ENCODE measurements at places on chromosomes 11 and 22.

GRCh38 chr11:47003180-47003877, 66.8 kb downstream of the CSTPP1 start:
- DNase-seq, result no peak

DNA sequence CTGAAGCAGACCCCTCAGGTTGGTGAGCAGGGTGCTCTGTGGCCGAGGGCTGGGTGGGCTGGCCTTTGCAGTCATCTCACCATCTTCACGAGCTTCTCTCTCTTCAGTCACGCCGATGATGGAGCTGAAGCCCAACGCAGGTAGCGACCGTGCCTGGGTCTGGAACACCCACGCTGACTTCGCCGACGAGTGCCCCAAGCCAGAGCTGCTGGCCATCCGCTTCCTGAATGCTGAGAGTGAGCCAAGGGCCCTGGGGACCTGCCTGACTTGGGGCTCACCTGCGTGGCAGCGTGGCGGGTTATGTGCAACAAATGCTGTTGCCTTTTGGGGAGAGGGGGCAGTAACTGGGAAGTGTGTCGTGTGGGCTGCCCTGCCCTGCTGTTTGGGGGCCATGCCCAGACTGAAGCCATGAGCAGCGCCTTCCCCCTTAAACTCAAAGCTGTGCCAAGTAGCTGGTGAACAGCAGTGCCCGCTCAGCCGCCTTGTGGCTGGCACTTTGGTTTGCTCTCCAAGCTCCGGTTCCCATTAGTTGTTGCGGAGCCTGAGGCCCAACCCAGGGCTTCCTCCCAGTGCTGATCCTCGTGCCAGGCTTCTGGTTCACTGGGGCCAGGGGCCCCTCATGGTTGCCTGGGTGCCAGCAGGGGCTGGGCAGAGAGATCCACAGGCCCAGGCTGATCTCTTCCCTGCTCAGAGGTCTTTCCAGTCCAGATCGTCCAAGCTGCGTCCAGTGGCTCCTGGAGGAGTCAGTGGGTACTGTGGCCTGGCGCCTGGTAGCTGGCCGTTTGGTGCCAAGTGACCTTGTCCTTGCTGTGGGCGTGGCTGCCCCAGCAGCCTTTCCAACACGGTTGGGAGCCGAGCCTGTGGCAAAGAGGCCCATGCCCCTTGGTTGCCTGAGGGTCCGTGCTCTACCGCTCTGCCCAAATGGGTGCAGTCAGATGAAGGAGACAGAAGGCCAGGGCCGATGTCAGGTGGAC, 6.1 kb upstream of the ZDHHC8 start:
- no peak for DNase-seq

DNA sequence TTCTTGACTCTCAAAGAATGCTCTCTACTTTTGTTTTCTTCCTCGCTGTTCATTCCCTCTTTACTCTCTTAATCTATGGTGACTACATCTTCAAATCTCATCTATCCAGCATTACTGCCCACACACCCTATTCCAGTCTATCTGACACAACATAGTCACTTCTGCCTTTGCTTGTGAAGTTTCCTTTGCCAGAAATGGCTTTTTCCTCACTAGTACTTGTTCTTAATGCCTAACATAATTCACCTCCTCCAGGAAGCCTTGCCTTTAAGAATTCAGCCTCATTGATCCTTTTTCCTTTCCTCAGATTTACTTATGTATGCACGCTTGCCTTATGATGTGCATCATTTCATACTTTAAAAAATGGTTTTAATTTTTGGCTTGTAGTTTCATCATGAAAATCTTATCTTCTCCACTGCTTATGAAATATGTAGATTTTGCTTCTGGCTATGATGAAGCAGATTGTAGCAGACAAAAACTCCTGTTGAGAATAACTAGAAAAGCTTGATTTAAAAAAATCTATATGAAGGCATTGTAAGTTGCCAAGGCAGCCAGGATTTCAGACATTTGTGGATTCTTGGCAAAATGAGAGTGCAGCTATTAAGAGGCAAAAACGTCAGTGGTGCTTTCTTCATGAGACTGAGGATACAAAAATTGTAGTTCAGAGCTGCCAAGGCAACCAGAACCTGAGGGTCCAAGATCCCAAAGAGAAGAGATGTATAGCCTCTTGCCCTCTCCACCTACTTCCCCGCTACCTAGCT, 31.8 kb downstream of the RNF169 start:
- DNase-seq, result no peak

- no peak for DNase-seq
Observed at GRCh38 chr22:48793949-48794348, 1033.7 kb downstream of the BRD1 start.

GRCh38 chr22:31130873-31131272, 8.1 kb downstream of the INPP5J start:
- DNase-seq, result no peak

DNA sequence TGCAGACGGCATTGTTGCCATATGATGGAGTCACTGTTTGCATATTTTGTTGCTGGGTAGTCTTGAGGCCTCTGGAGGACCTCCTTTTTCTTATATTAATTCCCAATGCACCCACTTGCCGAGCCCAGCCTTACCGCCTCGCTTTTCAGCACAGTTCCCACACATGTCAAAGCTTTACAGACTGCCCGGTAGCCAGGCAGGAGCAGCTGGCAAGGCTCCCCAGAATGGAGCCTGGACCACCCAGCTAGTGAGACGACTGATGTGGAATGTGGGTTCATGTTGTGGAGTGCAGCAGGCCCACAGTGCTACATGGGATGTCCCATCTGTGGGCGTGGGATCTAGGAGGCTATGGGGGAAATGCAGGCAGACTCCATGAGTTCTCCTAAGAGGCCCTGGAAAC, 99.4 kb upstream of the MTMR2 start:
- DNase-seq, result no peak

DNA sequence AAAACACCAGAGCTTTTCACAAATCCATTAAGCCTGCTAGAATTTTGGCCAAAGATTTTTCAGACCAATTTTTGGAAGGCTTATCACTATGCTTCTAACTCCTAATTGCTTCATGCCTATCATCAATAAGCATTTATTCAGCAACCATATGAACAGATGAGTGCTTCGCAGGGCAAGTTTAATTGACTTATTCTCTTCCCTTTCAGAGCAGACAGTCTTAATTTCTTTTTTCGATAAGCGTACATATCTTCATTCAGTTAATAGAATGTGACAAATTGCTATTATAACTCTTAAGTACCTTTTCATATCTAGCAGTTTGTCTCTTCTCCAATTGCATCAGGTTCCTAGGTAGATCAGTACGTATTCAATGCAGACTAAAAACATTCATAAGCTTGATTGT, 298.4 kb upstream of the ANO5 start:
- no peak for DNase-seq

GRCh38 chr11:12213883-12214282, 103.5 kb downstream of the MICAL2 start:
- DNase-seq, result no peak

DNA sequence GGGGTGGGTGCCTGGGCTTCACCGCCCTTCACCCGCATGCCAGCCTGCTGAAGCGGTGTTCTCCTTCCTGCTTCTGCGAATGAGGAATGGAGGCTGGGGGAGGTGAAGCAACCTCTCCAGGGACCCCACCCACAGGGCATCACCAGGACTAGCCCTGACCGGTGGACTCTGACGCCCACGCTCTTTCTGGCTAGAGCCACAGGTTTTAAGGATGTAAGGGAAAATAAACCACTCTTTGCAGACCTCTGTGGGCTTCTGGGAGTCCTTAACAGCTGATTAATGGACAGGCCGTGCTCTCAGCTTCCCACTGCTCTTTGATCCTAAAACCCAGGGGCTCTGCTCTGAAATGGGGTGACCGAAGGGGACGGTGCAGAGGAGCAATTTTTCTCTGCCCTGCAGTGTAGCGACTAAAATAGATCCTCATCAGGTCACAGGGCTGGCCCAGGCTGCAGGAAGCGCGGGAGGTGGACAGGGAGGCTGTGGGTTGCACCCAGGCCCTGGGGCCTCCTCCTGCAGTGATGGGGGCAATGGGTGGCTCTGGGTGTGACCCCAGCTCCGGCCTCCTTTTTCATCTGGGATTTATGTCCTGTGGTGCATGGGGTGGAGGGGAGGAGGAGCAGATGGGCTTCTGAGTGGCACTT, 127.4 kb downstream of the CACNA1I start:
- DNase-seq, result no peak

GRCh38 chr22:39146256-39147101, 6.0 kb downstream of the CBX7 start:
- DNase-seq, result no peak

- DNase-seq, result no peak
Observed at GRCh38 chr22:48477031-48477721, 1350.5 kb downstream of the BRD1 start.

DNA sequence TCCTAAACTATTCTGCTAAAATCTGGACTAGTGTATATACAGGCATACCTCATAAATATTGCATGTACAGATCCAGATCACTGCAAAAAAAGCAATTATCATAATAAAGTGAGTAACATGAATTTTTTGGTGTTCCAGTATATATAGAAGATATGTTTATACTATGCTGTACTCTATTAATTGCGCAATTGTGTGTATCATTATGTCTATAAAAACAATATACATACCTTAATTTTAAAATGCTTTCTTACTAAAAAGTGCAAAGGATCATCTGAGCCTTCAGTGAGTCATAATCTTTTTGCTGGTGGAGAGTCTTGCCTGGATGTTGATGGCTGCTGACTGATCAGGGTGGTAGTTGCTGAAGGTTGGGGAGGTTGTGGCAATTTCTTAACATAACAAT, 35.4 kb upstream of the CEP295 start:
- no peak for DNase-seq

DNA sequence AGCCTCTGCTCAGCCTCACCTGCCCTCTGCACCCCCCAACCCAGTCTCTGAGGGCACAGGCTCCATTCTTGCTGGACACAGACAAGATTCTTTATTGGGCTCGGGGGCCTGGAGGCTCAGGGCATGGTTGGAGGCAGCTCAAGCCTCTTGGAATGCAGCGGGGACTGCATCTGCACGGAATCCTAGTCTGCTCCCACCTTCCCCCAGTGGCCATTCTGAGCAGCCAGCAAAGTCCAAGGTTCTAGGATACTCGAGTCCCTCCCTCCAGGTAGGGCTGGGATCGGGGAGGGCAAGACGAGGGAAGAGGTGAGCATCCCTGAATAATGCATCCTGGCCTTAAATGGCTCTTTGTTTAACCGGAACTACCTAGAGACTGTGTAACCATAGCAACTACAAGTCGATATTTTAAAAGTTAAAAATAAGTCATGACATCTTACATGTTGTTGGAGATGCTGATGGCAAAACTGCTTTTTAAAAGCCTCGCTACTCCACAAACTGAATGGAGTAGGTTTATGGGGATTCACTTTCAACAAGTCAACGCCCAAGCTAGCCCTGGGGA, 10.7 kb upstream of the IGSF22 start:
- DNase-seq, result no peak

- DNase-seq, result peak; percentile 72
Observed at GRCh38 chr22:28009272-28009827, 90.3 kb upstream of the PITPNB start.

All from LoVo (cell line).